GM12864 (cell line): ENCODE measurements at places on chromosomes 16 and 17.

DNA sequence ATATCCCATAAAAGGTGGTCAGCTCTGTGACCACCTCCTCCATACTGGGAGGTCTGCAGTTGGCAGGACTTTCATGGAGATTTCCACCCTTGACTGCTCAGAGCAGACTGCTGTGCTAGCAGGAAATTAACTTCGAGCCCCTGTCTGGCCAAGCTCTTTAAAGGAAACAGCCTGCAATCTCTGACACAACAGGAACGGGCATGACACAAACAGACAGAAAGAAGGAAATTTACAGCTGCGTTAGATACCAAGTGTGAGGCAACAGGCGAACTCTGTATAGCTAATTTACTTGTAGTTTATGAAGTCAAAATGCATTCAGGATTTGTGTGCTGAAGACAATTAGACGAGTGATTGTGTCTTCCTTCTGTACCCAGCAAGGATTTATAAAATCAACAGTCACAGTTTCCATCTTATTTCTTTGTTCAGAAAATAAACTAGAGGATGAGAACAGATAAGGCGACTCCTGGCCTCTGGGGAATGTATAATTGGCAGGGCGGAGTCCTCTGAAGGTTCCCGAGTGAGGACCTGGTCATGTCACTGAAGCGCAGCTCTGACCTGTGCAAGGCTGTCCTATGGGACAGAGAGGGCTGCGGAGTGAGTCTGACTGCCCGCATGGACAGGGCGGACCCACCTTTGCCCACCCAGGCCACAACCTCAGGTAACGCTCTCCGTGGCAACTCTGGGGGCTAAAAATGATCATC lies 16.1 kb downstream of the WIPI1 start:
- no peak for DNase-seq

GRCh38 chr17:68290268-68290954 lies 516 bp downstream of the SLC16A6 start:
- DNase-seq = no peak

GRCh38 chr16:50928065-50928464 lies 186.2 kb downstream of the CYLD start:
- no peak for DNase-seq

GRCh38 chr17:58084317-58084981 lies 1.2 kb downstream of the DYNLL2 start:
- DNase-seq = peak; percentile 36

DNA sequence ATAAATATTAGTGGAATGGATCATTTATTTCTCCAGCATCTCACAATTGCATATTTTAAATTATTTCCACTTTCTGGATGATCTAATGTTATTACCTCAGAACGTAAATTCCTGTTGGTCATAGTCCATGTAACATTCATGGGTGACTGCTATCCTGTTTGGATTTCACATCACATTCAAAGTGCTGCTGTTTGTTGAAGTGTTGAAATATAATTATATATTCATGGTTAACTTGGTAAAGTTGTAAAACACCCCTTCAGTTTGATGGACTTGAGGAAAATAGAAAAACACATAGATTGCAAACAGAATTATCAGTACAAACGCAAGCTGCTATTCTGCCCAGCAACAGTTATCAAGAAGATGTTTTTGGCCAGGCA lies 59.6 kb downstream of the TANGO6 start:
- no peak for DNase-seq
